ENCODE measurements at places on chromosomes 1 and 21.

- no peak for DNase-seq
These were observed 28.9 kb downstream of the OBSCN start for GRCh38 chr1:228236744-228237143.

GRCh38 chr1:119784191-119784781 is 15.6 kb upstream of the HMGCS2 start:
- DNase-seq: no peak

DNA sequence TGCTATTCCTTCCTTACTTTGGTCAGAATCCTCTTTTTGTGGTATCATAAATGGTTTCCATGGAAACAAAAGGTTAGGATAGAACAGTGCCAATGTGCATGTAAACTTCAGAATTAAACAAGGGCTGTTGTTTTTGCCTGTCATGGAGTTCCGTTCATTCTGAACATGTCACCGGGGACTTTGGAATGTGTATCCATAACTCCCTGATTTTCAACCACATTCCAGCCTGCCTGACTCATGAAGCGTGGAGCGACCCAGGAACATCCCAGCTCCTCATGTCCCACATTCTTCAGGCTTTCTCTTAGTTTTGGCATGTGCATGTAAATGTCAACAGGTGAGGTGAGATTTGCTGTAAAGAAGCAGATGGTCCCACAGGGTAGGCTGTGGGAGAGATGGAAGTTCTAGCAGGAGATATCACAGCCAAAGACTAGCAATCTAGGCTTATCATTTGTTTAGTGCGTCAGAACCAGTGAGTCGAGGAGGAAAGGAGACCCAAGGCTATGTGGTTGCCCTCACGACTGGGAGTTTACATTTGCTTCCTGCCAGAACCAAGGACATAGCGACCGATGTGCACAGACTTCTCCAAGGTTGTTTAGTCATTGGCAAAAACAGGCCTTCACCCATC is 23.0 kb upstream of the DNAJC11 start:
- no peak for DNase-seq

DNA sequence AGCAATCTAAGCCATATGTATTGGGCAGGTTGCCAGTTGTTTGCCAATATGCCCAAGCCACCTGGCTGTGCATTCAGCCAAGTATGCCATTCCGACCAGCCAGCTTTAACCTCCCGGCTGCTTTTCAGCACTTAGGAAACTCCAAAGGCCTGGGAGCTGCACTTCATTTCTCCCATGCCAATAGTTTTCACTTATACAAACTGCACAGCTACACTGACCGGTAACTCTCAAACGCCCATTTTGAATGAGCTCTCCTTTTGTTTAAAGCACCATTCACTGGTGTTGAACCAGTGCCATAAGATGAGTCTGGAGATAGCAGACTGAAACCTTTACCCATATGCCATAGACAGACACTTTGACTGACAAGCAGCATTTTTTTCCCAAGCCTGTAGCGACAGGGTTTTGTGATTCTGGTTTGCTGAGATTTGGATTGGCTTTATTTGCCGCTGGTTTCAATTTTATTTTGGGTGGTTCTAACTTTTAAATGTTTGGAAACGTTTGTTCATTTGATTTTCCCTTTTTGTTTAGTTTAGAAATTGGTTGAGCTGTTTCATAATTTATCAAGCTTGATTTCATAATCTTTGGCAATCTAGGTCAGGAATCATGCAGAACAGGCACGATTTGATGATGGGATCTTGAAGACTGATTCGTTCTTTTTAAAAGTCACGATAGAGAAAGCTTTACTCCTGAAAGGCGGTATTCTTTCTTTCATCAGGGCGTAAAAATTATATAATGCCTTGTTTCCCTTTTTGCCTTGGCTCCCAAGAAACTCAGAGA is 144.6 kb downstream of the NFIA start:
- no peak for DNase-seq

DNA sequence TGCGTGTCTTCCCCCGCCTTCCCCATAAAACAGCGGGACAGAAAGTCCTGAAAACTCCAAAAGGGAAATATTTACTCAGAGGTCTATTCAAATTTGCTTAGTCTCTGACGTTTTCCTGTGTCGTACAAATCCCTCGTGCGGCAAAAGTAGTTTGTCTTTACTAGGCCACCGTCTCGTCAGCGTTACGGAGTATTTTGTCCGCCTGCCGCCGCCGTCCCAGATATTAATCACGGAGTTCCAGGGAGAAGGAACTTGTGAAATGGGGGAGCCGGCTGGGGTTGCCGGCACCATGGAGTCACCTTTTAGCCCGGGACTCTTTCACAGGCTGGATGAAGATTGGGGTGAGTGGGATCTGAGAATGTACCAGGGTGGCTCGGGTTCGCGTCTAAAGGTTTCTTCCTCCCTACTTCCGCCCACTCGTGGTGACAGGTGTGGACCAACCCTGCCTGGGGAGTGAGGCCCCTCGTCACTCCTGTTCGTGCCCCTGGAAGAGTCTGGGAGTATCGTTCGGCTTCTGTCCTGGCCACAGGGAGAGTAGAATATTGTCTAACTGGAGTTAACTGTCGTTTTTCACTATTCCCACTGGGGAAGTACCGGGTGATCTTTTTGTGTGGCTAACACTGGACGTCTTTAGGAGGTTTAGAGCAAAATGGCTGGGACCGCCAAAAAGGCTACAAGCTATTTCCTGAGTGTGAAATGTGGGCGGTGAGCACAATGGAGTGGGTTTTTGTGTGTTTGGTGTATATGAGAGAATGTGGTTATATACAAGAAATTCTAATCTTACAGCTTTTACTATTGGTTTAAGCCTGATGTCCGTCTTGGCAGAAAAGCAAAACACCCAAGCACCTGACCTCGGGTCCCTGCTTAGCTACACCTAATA is at the start of gene ATF6:
TSS of gene ATF6 (plus strand) at position 219 of the 880 bp plus-strand sequence. CDS start at position 260, 41 bp downstream.
- peak; percentile 88 for DNase-seq

- DNase-seq: no peak
These were observed 42.6 kb upstream of the PTGS2 start for GRCh38 chr1:186722711-186723309.

All from upper lobe of left lung (tissue), 6 donors.